NCI-H2171 treated with DMSO at 0.1 percent for 48 hours (cell line): ENCODE measurements at places on chromosomes 1 and 21.

GRCh38 chr1:228998179-228998578 is 262.9 kb downstream of the RHOU start:
- DNase-seq, result no peak

GRCh38 chr1:212601524-212601923 is 7.0 kb upstream of the ATF3 start:
- DNase-seq, result no peak

- DNase-seq, result no peak
Observed at GRCh38 chr21:33286600-33287456, 20.7 kb downstream of the IL10RB start.

DNA sequence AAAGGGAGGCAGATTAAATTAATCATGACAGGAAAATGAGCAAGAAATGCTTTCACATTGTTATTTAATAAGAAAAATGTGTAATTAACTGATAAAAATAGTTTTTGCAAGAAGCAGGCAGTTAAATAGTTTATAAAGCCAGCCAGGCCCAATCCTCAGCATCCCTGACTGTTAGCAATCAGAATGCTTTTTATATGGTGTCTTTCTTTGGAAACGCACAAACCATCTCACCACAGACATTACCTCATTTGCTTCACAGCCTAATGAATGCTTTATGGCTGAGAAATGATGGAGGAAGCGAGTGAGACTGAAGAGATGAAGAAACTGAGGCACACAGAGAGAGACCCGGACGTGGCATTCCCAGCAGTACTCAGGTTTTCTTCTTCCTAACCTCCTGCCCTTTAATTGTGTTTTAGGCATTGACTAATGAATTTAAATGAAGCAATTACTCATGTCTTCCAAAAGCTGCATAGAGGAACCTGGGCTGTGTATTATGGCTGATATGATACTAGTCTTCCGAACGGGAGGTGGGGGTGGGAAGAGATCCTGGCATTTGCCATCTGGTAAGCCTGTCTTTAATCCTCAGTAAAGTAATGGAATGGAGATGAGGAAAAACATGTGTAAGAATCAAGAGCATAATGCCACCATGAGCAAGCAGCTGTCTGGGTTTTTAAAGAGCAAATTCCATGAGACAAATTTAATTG is 116.1 kb upstream of the LMO4 start:
- no peak for DNase-seq

DNA sequence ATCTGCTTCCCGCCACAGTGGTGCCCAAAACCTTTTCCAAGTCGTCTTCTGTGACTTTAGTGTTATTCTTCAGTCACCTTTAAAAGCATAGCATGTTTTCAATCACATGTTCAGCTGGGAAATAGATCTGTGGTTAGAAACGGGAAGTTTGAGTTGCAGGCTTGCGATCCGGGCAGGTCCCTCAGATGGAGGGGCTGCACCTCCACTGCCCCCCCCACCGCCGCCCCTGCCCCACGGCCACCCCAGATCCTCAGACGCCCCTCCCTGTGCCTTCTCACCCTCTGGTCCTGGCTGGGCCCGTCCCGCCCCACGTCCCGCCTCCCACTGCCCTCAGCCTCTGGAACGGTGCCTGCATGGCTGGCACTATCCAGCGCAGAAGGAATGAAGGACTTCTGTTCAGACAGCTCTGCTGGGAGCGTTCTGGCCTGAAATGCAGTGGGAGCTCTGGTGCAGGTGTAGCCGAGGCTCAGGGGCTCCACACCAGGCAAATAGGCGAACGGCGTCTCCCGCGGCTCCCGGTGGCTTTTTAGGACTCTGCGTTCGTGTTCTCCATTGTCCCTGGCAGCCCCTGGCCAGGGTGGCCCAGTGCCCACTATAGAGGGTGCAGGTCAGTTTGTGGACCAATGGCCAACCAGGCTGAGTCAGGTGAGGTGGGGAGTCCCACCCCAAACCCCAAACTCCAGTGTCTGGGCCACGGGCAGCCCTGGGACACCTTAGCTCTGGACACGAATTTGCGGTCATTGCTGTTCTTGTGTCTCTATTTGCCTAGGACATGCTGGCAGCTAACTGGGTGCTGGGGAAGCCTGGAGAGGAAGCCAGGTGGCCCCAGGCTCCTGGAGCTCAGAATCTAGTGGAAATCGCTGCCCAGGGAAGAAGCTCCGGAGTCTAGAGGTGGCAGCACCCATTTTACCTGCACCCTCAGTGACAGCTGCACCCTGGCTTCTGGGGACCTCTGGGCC is 67.1 kb downstream of the FAAP20 start:
- DNase-seq, result no peak

- peak; percentile 23 for DNase-seq
Observed at GRCh38 chr1:244341455-244342450, 110.0 kb downstream of the ADSS2 start.
